ENCODE measurements at places on chromosomes 12 and 14. TPM values are rescaled to one million over a fixed set of nuclear protein-coding genes. Genes with fewer than 3 reads are reported as not detected.

Gene HNRNPC
- 266 TPM for total RNA-seq

Gene TGM1
- total RNA-seq: 1.1 TPM

Gene RTN1
- total RNA-seq: 1.6 TPM

Gene SMIM41
- total RNA-seq: 0.16 TPM

Gene KLRG1
- total RNA-seq: 5.8 TPM

Gene TAS2R20
- 0.46 TPM for total RNA-seq

Gene LYZ
- 49.2 TPM for total RNA-seq

Gene UBR7
- 20.5 TPM for total RNA-seq

Gene WSCD2
- 0.73 TPM for total RNA-seq

Gene NXPH4
- 0.60 TPM for total RNA-seq

Gene IQSEC3
- 2.3 TPM for total RNA-seq

Gene CD4
- 13.4 TPM for total RNA-seq

Gene GARIN6
- total RNA-seq: not detected

- DNase-seq: no peak
Measured at GRCh38 chr12:106001837-106002218, 136.9 kb downstream of the NUAK1 start.

DNA sequence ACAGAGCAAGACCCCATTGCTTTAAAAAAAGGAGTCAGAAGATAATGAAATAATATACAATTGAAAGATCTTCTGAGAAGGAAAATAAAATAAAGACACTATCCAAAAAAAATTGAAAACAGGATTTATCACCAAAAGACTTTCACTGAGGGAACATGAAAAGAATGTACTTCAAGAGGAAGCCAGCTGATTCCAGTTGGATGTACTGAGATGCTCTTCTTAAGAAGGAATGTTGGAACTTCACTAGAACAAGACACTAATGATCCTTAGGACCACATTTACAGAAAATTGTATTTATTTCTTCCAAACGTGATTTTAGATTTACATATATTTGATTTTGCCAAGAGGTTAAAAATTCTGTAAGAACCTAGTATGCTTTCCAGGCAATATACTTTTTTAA is 65.6 kb upstream of the CNOT2 start:
- no peak for DNase-seq

DNA sequence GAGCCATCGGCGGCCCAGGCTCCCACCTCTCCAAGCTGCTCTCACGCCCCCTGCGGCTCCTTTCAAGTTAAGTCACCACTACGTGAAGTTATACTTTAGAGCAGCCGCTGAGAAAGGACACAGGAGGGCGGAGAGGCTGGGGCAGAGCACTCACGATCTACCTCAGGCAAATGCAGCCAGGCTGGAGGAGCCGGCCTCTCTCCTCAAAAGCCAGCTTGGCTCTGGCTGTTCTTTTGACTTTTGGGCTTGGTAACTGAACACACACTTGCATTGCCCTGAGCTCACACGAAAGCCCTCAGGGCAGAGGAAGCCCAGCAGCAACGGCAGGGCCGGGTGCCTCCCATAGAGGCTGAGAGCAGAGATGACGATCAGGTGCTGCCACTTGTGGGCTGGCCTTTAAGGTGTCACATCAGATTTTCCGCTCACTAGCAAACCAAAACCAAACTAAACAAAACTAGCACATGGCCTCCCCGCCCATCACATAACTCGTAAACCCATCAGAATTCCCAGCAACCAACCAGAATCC is 75.2 kb downstream of the PITPNM2 start:
- no peak for DNase-seq

DNA sequence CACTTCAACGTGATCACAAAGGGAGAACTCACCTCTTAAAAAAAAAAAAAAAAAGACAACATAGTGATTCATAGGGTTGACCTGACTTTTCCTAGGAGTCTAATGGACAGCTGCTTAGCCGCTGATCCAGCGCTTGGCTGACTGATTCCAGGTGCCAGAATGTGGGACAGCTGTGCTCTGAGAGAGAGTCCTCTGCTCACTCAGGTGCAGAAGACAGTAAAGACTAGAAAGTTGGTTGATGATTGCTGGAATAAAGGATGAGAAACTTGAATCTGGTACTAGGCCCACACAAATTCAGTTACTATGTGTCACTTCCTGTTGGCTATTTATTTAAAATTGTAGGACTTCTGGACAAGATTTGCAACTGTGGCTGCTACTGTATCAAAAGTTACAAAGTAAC is 229.4 kb downstream of the CHST11 start:
- DNase-seq: no peak

DNA sequence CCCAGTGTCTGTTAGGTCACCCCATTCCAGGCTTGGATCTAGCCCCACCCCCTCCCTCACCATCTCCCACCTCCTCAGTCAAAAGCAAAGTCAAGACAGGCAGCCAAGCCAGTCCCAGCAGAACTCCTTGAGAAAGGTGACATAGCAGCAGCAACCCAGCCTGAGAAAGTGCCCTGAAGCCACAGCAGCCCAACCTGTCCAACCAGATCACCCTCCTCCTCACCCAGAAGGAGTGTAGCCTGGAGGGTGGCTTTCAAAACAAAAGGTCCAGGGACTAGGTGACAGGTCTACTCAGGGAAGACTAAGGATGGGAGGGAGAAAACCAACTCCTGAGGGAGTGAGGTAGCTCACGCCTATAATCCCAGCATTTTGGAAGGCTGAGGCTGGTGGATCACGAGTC is 5.2 kb downstream of the RAB15 start:
- no peak for DNase-seq

DNA sequence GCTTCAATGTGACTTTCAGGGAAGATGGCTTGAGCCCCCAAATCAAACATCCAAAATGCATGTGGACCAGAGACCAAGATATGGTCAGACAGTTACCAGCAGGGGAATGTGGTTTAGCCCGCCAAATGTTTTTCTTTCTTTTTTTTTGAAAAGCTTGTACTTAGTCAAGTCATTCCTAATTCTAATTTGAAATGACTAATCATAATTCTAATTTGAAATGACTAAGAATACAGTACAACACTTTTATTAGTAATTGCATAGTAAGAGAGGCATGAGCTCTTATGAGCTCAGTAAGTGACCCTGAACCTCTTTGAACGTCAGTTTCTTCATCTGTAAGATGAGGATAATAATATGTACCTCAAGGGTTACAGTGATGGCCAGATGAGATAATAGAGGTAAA is 72.4 kb downstream of the HECTD4 start:
- DNase-seq: no peak

DNA sequence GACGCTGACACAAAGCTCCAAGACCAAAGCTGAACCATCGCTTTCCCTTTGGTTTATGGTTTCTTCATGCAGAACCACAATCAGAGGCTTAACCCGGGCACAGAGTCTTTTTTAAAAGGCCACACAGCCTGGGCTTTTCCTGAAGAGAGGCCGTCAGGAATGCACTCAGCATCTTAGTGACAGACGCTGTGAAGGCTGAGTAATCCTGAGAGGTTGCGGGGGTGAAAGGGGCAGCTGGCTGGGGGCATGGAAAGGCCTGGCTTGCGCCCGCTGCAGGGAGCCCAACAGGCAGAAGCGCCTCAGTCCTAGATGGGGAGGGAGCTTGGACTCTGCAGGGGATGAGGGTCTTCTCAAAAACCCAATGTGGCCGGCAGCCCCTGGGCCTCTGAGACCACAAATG is 13.6 kb downstream of the CTDSP2 start:
- DNase-seq: no peak

- DNase-seq: no peak
Measured at GRCh38 chr14:69064596-69064995, 85.5 kb upstream of the ACTN1 start.

DNA sequence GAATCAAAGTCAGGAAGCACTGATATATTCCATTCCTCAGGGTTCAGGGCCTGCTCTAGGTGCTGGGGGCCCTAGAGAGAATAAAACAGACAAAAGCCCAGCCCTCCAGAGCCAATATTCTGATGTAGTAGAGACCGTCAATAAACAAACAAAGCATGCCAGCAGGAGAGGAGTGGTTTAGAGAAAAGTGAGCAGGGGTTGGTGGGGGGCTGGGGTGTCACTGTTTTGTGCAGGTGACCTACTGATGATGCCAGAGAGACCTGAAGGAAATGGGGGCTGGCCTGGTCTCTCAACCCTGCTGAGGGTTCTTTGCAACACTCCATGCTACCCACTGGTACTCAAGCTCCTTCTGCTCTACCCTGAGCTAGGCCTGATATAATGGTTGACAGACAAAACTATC is 26.5 kb downstream of the IL26 start:
- no peak for DNase-seq

DNA sequence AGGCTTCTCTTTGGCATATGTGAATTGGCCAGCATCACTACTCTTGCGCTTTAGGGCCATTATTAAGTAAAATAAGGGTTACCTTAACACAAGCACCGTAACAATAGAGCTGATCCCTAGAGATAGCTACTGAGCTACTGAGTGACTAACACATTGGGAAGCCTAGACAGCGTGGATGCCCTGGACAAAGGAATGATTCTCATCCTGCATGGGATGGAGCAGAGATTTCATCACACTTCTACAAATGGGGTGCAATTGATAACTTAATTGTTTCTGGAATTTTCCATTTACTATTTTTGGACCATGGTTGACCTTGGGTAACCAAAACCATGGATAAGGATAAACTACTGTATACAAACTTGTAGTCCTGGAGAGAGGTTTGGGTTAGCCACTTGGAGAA is 57.1 kb downstream of the FBXO34 start:
- no peak for DNase-seq

GRCh38 chr12:23356927-23357708 is 592.4 kb downstream of the SOX5 start:
- no peak for DNase-seq

- DNase-seq: peak; percentile 73
Measured at GRCh38 chr12:48105321-48105866, 485 bp downstream of the SENP1 start.

GRCh38 chr12:29164477-29165393 is 15.7 kb downstream of the FAR2 start:
- no peak for DNase-seq

DNA sequence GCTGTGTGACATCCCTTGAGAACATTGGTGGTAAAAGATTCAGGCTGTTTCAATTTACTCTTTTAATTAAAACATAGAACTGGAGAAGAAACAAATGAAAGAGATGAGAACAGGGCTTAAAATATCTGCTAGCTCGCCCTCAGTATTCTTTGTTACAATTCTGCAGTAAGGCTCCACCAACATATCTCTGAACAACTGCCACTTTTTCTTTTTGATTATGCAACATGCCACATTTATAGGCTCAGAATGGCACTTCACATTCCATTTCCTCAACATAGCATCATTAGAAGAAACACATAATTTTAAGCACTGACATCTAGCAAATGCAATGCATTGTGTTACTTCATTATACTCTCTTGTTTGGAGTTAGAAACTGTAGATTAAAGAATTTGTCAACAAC is 1315.2 kb downstream of the LRFN5 start:
- no peak for DNase-seq

GRCh38 chr12:111430433-111431353 is 25.0 kb downstream of the SH2B3 start:
- no peak for DNase-seq

DNA sequence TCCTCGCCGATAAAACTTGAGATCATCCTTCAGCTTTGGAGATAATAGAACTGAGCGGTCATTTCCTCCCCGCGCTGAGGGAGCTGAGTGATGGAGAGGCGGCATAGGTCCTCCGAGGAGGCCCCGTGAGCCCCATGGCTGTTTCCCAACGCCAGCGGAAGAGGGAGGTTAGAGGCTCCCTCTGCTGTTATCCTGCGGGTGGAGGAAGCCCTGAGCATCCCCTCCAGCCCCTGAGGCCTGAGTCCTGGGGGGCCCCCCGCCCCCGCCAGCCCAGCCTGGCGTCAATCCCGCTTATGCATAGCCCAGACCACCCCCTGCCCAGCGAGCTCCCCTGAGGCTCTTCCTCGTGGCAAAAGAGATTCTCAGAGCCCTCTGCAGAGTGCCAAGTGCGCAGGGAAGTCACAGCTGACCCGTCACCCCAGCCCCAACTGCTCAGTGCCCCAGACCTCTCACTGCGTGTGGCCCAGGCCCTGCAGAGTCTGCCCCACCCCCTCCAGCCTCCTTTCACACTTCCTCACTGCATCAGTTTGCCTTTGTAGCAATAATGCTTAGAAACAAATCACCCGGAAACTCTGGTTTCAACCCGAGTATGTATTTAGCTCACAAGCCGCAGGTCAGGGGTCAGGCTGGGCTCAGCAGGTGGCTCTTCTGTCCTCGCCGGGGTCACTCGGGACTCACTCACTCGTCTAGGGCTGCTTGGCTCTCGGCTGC is 44.7 kb upstream of the GALNT9 start:
- no peak for DNase-seq

GRCh38 chr12:2335109-2335508 is 282.3 kb downstream of the CACNA1C start:
- no peak for DNase-seq

DNA sequence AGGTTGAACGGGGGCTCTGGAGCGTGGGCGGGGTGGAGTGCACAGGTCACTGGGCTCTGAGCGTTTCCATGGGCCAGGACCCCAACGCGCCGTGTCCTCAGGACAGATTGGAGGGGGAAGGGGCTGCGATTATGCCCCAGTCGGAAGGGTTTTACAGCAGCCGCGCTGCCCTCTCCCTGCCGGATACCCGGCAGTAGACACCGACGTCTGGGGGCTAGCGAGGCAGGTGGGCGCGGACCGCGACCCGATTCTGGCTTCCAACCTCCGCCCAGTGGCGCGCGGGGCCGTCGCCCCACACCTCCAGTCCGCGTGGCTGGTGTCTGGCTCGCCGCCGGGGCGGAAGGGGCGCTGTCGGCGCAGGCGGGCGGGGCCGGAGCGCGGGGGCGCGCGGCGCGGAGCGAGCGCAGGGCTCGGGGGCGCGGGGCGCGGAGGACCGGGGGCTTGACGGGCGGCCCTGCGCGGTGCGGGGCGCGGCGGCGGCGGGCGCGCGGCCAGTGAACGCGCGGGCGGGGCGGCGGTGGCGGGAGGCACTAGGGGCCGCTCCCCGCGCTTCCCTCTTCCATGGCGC is 2.4 kb upstream of the KIF26A start:
- no peak for DNase-seq

DNA sequence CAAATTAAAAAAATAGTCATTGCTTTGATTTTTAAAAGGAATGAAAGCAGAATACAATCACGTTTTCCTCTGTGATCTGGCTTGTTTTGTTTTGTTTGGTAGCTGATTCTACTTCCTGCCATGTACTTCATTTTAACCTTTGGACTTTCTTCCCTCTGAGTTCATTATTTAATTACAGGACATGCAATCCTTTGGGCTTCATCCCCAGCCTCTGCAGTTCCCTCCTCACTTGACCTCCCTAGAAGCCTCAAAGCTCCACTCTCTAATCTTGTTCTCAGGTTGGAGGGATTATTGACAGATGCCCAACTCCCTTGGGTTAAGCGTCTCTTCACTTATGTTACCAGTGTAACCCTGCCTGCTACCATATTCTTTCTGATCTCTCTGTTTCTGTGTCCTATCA is 967.9 kb upstream of the SEL1L start:
- no peak for DNase-seq

DNA sequence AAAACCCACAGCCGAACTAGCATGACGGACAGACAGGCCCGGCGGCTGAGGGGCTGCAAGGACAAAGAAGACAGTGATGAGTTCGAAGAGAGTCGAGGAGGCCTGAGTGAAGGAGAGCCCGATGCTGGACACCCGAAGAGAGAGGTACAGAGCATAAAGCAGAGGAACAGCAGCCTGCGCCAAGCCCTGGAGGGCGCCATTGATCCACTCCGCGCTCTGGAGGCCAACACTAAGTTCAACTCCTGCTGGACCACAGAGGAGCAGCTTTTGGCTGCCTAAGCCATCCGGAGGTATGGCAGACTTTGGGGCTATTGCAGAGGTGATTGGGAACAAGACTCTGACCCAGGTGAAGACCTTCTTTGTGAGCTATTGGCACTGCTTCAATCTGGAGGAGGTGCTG is 7.8 kb upstream of the PLXNC1 start:
- DNase-seq: no peak

GRCh38 chr14:33150666-33151428 is 212.2 kb downstream of the NPAS3 start:
- no peak for DNase-seq
